ENCODE measurements at places on chromosomes 11 and 22. TPM values are rescaled to one million over a fixed set of nuclear protein-coding genes. Genes with fewer than 3 reads are reported as not detected.

DNA sequence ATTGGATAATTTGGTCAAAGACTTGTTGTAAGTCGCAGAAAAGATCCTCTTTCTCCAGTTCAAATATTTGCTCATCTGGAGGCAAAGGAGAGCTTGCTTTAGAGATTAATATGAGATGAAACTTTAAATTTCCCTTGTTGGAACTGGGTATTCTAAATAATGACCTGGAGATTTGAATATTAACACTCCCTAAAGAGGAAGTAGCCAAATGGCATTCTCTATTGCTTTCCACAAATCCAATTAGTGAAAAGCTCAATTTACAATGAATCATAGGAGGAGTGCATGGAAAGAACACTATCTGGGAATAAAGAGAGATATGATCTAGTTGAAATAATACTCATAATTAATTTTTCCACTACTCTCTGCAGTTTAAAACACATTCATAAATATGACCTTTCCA lies 641.6 kb upstream of the TENM4 start:
- ATAC-seq: no peak

The TECTA gene
- 0.28 TPM for total RNA-seq

The TRPM5 gene
- not detected for total RNA-seq

The C22orf15 gene
- not detected for total RNA-seq

GRCh38 chr22:46560696-46561295 lies 23.4 kb upstream of the CELSR1 start:
- peak; percentile 8 for ATAC-seq

The SCGB1C1 gene
- total RNA-seq: not detected

The MOV10L1 gene
- 0.12 TPM for total RNA-seq
